ENCODE measurements at places on chromosomes 2 and 18.

DNA sequence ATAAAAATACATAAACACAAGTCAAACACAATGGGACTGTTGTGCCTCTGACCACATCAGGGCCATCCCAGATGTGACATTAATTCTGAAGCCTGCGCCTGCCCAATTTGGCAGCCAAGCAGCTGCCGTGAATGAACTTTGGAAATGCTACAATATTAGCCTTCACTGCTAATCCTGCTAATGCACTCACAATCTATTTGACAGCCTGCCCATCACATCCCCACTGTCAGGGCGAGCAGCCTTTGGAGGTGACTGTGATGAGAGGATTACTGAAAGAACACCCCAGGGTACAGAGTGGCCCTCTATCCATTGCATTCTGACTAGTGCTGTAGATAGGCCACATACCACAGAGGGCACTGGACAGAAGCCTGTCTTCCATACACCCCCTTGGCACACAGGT lies 21.6 kb downstream of the OSR1 start:
- DNase-seq = no peak

- DNase-seq = no peak
Observed at GRCh38 chr2:114787486-114787885, 345.0 kb downstream of the DPP10 start.

GRCh38 chr18:6255886-6256285 lies 158.8 kb downstream of the L3MBTL4 start:
- no peak for DNase-seq

- no peak for DNase-seq
Observed at GRCh38 chr2:9764153-9764778, 79.0 kb upstream of the TAF1B start.

DNA sequence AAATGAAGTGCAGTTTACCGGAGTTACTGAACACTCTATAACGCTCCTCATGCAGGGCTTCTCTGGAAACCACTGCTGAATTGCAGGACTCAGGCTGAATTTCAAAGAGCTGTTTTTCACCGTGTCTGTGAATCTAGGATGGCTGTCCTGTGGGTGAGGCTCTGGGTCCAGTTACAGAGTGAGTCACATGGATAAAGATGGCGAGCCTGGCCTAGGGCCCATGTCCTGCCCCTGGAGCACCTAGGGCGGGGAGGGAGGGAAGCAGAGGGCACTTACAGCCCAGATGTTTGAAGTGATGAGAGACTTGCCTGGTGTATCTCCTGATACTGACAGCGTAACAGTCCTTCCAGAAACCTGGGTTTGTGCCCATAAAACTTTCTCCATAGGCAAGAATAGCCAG lies 583.0 kb downstream of the IRS1 start:
- DNase-seq = no peak

GRCh38 chr2:45741161-45741850 lies 89.8 kb downstream of the PRKCE start:
- no peak for DNase-seq

GRCh38 chr2:231388725-231389346 lies 6.7 kb upstream of the B3GNT7 start:
- DNase-seq = no peak

All from brain microvascular endothelial cell (primary cell).